Gastroesophageal sphincter (tissue), 4 donors: ENCODE measurements at places on chromosomes 3 and 15. TPM values are rescaled to one million over a fixed set of nuclear protein-coding genes. Genes with fewer than 3 reads are reported as not detected.
A peak's percentile ranks its signal among the peaks of the same experiment; 100 is the strongest.

Gene PLA2G4E
- total RNA-seq, result not detected

Gene CFAP44
- 8.6 TPM for total RNA-seq

Gene SIDT1
- 0.99 TPM for total RNA-seq

Gene CCR9
- not detected for total RNA-seq

Gene XCR1
- total RNA-seq, result not detected

Gene CHRNA7
- 1.6 TPM for total RNA-seq

DNA sequence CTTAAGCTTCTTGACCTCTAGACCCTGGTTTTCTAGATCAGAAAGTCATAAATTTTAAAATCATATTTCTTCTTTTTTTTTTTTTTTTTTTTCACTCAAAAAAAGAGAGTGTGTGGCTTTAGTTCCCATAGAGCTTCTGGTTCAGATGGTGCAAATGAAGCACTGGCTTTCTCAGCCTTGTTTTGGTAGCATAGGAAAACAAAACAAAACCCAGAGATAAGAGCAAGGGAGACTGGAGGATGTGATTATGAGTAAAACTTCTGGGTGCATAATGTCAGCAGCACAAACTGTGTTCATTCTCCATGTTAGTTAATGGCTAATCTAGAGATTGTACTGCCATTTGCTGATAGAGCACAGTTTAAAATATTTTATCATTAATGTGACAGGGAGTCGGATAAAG lies 55.4 kb downstream of the RARB start:
- no peak for ATAC-seq

GRCh38 chr3:114551770-114552526 lies 258.1 kb downstream of the TIGIT start:
- ATAC-seq, result no peak

GRCh38 chr3:46646700-46647099 lies 34.4 kb downstream of the FAM240A start:
- ATAC-seq, result no peak

- ATAC-seq, result no peak
Measured at GRCh38 chr15:38518084-38518483, 46.5 kb downstream of the RASGRP1 start.

GRCh38 chr3:42849017-42849416 lies 26.7 kb downstream of the CYP8B1 start:
- no peak for ATAC-seq

DNA sequence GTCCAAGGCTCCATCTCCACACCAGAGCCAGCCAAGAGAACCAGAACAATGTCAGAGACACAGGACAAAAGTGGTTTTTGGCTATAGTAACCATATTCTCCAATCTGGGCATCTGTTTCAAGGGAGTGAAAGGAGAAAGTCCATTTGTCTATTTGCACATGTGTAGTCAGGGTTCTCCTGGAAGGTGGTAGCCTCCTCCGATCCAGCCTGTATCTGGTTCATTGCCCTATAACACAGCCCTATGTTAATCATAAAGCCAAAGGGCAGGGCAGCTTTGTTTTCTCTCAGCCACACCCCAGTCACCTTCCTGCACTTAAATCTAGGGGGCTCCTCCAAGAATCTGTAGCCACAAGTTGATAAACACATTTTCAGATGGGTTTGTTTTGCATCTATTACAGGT lies 128.1 kb upstream of the ADPGK start:
- ATAC-seq, result no peak

GRCh38 chr15:101129851-101130380 lies 121.9 kb downstream of the CHSY1 start:
- ATAC-seq, result no peak

DNA sequence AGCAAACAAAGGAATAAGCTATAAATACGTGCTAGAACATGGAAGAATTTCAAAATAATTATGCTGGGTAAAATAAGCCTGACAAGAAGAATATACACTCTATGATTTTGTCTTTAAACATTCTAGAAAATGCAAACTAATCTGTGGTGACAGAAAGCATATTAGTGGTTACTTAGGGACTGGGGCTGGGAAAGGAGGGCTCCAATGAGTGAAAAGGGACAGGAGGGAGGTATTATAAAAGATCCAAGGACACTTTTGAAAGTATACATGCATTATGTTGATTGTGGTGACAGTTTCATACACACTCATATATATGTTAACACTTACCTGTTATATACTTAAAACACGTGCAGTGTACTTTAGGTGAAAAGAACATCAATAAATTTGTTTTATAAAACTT lies 23.0 kb downstream of the MYH15 start:
- no peak for ATAC-seq

DNA sequence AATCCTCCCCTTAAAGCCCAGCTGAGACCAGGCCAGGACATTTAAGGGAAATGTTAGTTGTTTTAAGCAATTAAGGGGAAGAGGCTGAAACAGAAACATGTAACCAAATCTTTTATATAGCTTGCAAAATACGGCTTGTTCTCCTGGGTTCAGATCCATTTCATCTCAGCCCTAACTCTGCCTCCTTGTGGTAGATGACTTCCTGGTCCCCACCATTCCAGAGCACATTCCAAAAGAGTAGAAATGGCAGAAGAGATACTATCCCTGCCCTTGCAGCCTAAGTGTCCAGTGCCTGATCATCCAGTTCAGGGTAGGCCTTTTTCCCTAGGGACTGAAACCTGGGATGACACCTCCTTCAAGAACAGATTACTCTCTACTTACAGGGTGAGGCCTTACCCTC lies 266.2 kb upstream of the VEPH1 start:
- no peak for ATAC-seq

DNA sequence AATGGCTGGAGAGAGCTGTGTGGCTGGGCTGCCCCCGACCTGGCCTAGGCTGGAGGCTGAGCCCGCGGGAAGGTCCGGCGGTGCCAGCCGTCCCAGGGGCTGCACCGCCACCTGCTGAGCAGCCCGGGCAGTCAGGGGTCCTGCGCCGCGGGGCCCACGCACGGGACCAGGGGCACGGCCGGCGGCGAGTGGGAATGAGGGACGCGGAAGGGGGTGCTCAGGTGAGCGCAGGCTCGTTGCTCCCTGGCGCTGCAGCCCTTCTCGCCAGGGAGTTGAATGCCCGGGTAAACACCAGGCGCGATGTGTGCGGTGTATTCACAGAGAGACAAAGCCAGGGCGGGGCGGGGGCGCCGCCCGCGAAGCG lies 666 bp upstream of the SEMA3F start:
- peak; percentile 26 for ATAC-seq

- no peak for ATAC-seq
Measured at GRCh38 chr3:34073111-34073510, 274.7 kb downstream of the PDCD6IP start.
